ENCODE measurements at places on chromosomes 2 and 18.

GRCh38 chr2:32484937-32485336, 128.1 kb downstream of the BIRC6 start:
- no peak for DNase-seq

GRCh38 chr2:196956069-196956468, 29.6 kb upstream of the PGAP1 start:
- no peak for DNase-seq

- DNase-seq, result no peak
Measured at GRCh38 chr2:40642237-40642636, 190.3 kb upstream of the SLC8A1 start.

- no peak for DNase-seq
Measured at GRCh38 chr2:23827287-23827686, 99.6 kb downstream of the ATAD2B start.

- DNase-seq, result no peak
Measured at GRCh38 chr2:223511168-223511567, 91.0 kb downstream of the SCG2 start.

DNA sequence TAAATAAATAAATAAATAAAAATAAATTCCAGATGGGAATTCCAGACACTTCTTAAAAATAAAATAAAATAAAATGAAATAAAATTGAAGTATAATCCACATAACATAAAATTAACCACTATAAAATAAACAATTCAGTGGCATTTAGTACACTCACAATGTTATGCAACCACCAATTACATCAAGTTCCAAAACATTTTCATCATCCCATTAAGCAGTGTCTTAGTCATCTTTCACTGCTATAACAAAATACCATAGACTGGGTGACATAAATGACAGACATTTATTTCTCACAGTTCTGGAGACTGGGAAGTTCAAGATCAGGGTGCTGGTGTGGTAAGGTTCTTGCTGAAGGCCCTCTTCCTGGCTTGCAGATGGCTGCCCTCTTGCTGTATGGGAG, 22.6 kb upstream of the PROKR1 start:
- DNase-seq, result no peak

GRCh38 chr2:41993435-41993925, 54.3 kb upstream of the PKDCC start:
- DNase-seq, result no peak

DNA sequence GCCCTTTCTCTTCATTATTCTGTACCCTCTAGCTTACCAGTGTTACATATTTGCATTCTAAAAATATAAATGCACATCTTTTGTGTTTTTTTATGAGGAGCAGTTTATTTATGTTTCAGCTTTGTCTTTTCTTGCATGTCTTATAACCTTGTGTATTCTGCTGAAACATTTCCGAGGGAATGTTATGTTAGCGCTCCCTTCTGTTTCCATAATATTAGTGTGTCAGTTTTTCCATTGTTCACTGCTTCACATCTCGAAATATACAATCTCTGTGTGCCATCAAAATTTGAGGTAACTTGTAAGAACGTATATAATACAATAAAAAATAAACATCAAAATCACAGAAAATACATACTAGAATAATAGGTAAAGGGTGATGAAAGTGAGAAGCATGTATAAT, 153.3 kb downstream of the PKP4 start:
- no peak for DNase-seq

DNA sequence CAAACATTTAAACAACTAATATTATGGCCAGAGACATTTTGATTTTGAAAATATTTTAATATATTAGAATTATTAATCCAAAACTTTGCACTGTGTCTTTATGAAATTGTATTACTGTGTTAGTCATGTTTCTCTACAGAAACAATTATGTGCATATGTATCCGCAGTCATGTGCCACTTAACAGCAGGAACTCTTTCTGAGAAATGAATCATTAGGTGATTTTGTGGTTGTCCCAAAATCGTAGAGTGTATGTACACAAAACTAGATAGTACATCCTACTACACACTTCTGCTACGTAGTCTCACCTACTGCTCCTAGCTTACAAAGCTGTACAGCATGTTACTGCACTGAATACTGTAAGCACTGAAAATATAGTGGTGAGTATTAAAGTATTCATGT, 479.2 kb upstream of the DSEL start:
- DNase-seq, result no peak

Data from G401 (cell line).